Bronchial epithelial cell (primary cell): ENCODE measurements at places on chromosomes 12 and 14. TPM values are rescaled to one million over a fixed set of nuclear protein-coding genes. Genes with fewer than 3 reads are reported as not detected.

OAS2 gene
- 0.64 and 0.79 TPM in 2 replicates for total RNA-seq

KLRC2 gene
- not detected in 2 replicates for total RNA-seq

ZFHX2 gene
- total RNA-seq: 0.13 and 0.26 TPM in 2 replicates

NUAK1 gene
- total RNA-seq: 3.1 and 7.6 TPM in 2 replicates

TSFM gene
- 15.7 and 17.9 TPM in 2 replicates for total RNA-seq

SOAT2 gene
- total RNA-seq: not detected in 2 replicates
